Muscle of arm (tissue), 14 donors: ENCODE measurements at places on chromosomes 16 and 17. TPM values are rescaled to one million over a fixed set of nuclear protein-coding genes. Genes with fewer than 3 reads are reported as not detected.

GRCh38 chr17:64406321-64407200, 15.9 kb upstream of the PECAM1 start:
- no peak for DNase-seq

Gene SGCA
- polyA plus RNA-seq = 220 TPM

Gene SCGB1C2
- polyA plus RNA-seq = not detected

- no peak for DNase-seq
These were observed 33.9 kb downstream of the CREBBP start for GRCh38 chr16:3846595-3847091.

- peak; percentile 52 for DNase-seq
These were observed 20.4 kb upstream of the SLC38A8 start for GRCh38 chr16:84062734-84063640.

Gene KRT40
- 15.4 TPM for polyA plus RNA-seq

GRCh38 chr16:2002406-2003230, 7.0 kb downstream of the ZNF598 start:
- DNase-seq = no peak

Gene NPIPA3
- 1.4 TPM for polyA plus RNA-seq

Gene NPIPB6
- polyA plus RNA-seq = 0.34 TPM

DNA sequence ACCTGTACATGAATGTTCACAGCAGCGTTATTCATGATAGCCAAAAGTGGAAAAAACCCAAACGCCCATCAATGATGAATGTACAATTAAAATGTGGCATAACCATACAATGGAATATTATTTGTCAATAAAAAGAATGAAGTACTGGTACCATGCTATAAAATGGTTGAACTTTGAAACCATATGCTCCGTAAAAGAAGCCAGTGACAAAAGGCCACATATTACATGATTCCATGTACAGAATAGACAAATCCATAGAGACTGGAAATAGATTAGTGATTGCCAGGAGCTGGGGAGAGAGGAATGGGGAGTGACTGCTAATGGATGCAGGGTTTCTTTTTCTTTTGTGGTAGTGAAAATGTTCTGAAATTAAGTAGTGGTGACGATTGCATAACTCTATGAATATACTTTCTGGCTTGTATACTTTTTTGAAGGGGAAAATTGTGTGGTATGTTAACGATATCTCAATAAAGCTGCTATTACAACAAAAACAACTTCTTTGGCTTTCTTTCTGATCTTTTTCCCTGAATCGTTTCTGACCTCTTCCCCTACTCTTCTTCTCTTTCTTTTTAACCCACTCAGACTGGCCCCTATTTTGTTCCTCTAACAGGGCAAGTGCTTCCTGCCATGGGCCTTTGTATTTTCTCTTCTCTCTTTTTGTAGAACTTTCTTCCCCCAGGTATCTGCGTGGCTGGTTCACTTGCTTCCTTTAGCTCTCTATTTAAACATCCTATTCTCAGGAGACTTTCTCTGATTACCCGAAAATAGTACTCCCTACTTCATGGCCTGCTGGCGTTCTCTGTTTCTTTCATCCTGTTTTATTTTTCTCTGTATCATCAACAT, 67.9 kb downstream of the FTO start:
- DNase-seq = no peak

DNA sequence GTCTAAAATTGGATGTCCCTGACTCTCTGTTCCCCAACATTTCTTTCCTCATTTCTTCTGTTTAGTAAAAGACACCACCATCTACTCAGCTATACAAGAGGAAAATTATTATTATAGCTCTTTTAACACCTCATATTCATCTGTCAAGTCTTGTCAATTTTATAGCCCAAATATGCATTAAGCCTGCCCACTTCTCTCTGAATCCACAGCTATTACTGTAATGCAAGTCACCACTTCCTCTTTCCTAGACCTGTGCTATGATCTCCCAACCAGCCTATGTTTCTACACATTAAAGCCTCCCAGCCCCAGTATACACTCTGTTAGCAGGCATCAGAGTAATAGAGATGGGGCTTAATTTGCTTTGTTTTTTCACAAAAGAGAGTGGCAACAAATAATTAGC, 252.9 kb downstream of the GRIN2A start:
- DNase-seq = no peak

DNA sequence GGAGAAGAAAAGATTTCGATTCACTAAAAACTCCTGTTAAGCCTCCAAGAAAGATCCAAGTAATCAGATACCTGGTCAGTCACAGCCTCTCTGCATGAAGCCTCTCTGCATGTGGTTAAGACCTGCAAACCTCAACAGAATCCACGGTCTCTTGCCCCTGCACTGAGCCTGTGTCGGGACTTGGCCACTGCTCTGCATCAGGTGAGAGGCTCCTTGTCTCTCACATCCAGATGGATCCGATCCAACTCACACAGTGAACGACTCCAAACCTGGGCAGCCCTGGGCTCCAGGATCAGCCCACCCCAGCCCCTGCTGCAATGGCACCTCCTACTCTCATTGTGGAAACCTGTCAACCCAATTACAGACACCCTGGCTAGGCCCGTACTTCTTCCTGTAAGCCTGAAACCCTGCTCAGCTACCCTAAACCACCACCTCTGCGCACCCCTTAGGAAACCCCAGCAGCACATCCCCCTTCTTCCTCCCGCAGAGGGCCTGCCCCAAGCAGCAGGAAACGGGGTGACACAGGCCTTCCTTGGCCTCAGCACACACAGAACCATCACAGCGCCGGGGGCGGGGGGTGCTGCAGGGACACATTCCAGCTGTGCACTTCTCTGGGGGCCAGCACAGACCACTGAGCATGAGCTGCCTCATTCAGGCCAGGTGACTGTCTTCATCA, 129.5 kb downstream of the ANKRD11 start:
- DNase-seq = no peak

Gene TPSG1
- polyA plus RNA-seq = 0.48 TPM

- no peak for DNase-seq
These were observed 11.0 kb upstream of the PMFBP1 start for GRCh38 chr16:72182976-72183375.

- DNase-seq = no peak
These were observed 135.0 kb upstream of the FOXF1 start for GRCh38 chr16:86375364-86375763.

- no peak for DNase-seq
These were observed 366.3 kb downstream of the WWOX start for GRCh38 chr16:78465730-78466129.

Gene VAT1L
- polyA plus RNA-seq = 4.9 TPM

Gene CD300H
- polyA plus RNA-seq = not detected

Gene WNT9B
- 0.13 TPM for polyA plus RNA-seq

Gene CDC6
- polyA plus RNA-seq = 17.0 TPM

- no peak for DNase-seq
These were observed 9.4 kb downstream of the ITGAX start for GRCh38 chr16:31364421-31364820.

Gene HS3ST4
- 0.05 TPM for polyA plus RNA-seq

DNA sequence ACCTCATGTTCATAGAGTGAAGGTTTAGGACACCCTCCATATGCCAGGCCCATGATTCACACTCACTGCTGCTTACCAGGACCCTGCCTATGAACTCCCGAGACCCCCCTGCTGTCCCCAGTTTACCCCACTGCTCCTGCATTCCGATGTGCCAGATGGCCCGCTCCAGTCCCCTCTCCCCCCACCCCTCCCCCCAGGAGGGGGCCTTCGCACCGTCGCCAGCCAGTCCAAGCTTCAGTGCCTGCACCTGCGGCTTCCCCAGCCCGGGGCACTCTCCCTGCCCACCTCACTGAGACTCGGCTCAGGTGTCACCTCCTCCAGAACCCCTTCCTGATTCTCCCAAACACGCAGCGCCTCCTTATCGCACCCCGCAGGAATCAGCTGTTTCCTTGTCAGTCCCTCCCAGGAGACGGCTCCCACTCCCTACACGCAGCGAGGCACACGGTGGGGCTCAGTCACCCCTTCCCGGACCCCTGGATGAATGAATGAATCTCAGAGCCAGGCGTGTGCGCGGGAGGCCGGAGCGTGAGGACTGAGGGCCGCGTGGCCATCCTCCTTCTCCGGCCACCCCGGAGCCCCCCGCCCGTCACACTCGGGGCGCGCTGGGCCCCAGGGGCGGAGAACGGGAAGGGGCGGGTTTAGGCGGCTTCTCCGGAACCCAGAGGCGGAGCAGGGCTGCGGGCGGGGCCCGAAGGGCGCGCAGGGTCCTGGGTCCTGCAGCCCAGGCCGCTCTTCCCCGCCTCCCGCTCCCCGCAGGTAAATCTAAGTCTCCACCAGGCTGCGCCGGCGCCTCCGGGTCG, 1.6 kb downstream of the MYO1C start:
- DNase-seq = no peak

- no peak for DNase-seq
These were observed 81.9 kb downstream of the KCNJ12 start for GRCh38 chr17:21458054-21458453.

- DNase-seq = no peak
These were observed 8.5 kb upstream of the COG1 start for GRCh38 chr17:73184136-73184993.

- no peak for DNase-seq
These were observed 225.7 kb downstream of the CEP112 start for GRCh38 chr17:65966072-65966695.

Gene PRR35
- polyA plus RNA-seq = 0.11 TPM

DNA sequence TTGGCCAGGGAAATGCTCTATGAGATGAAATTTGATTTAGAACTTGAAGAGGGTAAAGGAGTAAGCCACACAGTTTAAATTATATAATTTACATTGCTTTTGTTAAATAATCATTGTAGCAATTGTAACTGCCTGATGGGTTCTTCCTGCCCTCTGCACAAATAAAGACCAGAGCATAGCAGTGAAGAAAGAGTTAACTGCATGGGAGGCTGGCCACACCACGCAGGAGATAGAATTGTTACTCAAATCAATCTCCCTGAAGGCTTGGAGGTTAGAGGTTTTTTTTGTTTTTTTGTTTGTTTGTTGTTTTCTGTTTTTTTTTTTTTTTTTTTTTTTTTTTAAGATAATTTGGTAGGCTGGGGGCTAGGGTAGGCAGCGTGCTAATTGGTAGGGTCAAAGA, 467.0 kb upstream of the GOT2 start:
- DNase-seq = no peak

GRCh38 chr16:4327386-4328045, 11.6 kb downstream of the GLIS2 start:
- no peak for DNase-seq

DNA sequence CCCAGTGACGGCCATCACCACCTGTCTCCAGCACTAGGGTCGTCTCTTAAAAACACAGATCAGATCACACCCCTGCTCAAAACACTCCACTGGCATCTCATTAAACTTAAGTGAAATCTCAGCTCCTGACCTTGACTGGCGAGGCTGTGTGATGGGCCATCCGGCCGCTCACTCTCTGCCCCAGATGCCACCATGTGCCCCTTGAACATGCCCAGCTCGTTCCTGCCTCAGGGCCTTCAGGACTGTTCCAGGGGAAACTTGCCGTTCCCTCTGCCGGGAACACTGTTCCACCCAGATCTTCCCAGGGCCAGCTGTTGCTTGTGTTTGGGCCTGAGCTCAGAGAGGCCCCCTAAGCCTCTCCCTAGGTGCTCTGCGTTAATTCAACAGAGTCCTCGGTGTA, 39.4 kb downstream of the RPH3AL start:
- DNase-seq = no peak

- no peak for DNase-seq
These were observed 126.7 kb upstream of the FOXF1 start for GRCh38 chr16:86383488-86384262.

GRCh38 chr17:75131278-75132017, at the start of gene NT5C:
Gene NT5C, minus strand, starts transcription at chr17:75131742. Its CDS starts 35 bp downstream, at chr17:75131707.
- peak; percentile 82 for DNase-seq

DNA sequence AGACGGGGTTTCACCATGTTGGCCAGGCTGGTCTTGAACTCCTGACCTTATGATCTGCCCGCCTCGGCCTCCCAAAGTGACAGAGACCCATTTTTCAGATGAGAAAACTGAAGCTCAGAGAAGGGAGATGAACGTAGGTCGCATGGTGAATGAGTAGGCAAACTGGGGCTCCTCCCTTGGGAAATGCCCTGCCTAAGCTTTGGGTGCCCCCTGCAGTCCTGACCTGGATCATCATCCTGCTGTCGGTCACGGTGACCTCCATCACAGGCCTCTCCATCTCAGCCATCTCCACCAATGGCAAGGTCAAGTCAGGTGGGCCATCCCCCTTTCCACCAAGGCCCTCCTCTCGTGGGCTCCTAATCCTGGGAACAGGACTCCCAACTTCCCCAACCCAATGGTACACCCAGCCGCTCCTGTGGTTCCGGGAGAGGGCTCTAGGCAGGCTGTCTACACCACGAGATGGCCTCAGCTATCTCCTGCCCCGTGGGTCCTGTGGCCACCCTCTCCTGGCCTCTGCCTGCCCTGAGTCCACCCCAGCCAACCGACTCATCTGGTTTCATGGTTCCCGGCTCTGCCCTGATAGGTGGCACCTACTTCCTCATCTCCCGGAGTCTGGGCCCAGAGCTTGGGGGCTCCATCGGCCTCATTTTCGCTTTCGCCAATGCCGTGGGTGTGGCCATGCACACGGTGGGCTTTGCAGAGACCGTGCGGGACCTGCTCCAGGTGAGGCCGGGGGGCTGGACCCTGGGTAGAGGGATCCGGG, 4.7 kb downstream of the SLC12A3 start:
- no peak for DNase-seq
